ENCODE measurements at places on chromosomes 13 and 19.

GRCh38 chr13:32538143-32538620 lies 413 bp downstream of the N4BP2L2 start:
- DNase-seq: peak; percentile 12

DNA sequence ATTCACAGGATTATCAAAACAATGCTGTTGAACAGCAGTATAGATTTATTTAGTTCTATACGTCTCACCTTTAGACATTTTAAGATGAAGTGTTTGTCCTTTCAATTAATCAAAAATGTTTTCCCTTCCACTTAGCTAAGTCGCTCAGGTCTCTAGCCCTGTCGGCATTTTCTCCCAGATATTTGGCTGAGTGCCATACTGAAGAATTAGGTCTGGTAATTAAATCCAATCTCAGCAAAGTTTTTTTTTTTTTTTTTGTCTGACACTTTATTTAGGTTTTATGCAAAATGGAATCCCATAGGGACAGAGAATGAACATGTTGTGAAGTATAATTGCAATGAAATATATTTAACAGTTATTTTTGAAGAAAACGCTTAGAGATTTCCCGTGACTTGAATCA lies 44.1 kb downstream of the RFC3 start:
- no peak for DNase-seq

DNA sequence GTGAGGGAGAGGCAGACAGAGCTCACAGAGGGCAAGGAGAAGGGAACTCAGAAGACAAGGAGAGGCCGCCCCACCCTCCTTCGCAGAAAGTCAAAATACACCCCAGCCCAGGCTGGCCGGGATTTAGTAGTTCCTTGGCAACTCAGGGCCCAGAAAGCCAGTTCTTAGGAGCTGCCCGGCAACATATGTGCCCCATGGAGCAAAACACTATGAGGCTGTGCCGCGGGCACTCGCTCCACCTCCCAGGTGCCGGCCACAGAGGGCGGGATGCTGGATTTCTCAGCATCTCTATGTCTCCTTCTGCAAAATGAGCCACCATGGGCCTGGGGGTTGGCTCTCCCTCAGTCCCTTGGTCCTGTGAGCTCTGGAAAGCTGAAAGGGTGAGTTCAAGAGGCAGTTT lies 93.8 kb upstream of the CACNA1A start:
- DNase-seq: no peak

DNA sequence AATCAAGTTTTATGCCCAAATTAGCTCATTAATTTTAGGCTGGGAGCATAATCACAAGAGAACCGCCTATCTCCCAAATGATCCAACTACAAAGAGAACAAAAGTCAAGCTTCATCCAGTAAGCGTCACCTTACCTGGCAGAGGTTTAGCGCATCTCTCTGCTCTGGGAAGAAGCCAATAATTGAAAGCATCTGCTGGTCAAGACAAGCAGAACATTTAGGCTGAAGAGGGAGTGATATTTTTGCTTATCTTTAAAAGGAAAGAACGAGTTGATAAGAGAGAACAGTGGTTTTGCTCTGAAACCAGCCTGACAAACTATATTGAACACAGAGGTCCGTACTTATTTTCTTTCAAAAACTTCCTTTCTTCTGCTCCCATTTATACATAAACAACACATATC lies 242.1 kb downstream of the ENOX1 start:
- no peak for DNase-seq

GRCh38 chr13:110127986-110128511 lies 178.9 kb downstream of the COL4A1 start:
- DNase-seq: no peak

DNA sequence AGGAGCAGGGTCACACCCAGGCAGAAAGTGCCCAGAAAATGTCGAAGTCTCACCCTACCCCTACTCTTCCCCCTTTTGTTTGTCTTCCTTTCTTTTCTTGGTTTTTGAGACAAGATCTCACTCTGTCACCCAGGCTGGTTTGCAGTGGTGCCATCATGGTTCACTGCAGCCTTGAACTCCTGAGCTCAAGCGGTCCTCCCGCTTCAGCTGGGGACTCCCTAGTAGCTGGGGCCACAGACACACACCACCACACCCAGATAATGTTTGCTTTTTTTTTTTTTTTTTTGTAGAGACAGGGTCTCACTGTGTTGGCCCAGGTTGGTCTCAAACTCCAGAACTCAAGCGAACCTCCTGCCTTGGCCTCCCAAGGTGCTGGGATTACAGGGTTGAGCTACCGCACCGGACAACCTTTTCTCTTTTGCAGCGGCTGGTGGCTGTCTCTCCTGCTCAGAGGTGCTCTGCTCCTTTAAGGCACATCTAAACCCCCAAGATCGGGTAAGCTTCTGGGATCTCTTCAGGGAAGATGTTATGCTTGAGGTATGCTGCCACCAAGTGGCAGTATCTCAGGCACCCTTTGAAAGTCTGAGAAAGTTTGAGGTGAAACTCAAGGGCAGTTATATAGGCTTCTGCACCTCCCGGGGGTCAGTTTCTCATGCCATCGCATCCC lies 22.4 kb upstream of the EBI3 start:
- DNase-seq: no peak

- DNase-seq: no peak
Observed at GRCh38 chr19:28794301-28794700, 418.6 kb downstream of the UQCRFS1 start.

- peak; percentile 31 for DNase-seq
Observed at GRCh38 chr19:16382775-16383543, 58.3 kb downstream of the KLF2 start.

GRCh38 chr19:19550972-19551852 lies 13.1 kb downstream of the CILP2 start:
- DNase-seq: no peak

DNA sequence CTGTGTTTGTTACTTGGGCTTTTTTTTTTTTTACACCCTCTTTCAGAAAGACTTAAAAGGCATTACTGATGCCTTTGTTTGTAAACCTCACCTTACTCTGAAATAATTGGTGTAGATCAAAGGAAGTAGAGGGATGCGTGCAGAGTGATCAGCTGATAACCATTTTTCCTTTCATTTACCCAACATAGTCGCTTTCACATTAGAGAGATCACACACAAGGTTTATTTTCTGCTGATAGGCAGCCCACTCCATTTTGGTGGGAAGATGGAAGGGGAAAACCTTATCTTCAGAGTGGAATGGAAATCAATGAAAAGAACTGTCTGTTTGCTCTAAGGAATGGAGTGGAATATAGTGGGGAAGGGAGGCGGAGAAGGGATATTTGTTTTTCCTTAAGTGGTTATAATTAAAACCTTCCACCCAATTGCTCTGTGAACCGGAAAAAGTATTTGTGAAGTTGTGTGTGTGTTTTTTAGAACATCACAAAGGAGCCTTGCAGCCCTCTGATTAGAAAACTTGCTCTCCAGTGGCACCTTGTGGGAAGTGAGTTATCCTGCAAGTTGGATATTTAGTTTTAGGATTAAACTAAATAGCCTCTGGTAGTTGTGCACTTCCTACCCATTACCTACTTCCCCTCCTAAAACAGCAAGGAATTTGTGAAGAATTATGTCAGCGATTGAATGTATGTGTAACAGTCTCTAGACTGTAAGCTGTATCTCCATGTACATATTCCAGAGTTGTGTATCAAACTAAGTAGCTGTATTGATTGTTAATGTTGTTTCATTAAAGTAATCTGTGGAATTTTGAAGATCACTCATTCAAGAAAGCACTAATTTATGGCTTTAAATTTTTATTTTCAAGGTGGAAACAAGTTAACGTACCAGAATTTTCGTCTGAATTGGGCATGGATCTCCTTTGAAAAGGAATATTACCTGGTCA lies 76.8 kb downstream of the FREM2 start:
- DNase-seq: no peak

All from NCI-H1694 treated with DMSO at 0.1 percent for 48 hours (cell line).